ENCODE measurements at places on chromosomes 13 and 19.

GRCh38 chr19:533364-534058 is 2.0 kb downstream of the CDC34 start:
- no peak for DNase-seq

DNA sequence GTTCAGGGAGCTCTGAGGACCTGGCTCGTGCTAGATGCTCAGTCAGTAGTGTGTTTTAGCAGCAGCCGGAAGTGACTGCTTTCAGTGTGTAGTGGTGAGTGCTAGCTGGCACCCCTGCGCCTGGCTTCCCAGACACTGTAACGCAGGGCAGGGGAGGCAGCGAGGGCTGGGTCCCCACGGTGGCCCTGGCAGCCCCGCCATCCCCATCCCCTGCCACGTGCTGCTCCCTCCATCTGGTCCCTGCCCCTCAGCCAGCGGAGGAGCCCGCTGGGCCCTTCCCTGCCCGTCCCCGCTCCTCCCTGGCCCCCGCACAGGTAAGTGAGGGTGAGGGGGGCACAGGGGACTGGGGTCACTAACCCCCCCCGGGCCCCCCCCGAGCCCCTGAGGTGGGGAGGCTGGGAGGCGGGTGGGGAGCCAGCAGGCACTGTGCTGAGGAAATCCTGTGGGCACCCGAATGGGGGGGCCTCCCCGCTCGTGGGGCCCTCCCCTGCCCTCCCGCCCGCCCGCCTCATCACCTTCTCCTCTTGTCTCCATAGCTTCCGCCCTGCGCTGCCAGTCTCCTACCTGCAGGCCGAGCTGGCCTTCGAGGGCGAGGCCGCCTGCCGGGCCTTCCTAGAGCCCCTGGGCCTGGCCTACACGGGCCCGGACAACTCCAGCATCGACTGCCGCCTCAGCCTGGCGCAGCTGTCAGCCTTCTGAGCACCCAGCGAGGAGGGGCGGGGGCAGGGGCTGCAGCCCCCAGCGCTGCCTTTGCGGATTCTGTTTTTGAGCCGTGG is 3.2 kb downstream of the LENG9 start:
- no peak for DNase-seq

- DNase-seq: no peak
Observed at GRCh38 chr13:22196777-22197176, 525.9 kb downstream of the FGF9 start.

DNA sequence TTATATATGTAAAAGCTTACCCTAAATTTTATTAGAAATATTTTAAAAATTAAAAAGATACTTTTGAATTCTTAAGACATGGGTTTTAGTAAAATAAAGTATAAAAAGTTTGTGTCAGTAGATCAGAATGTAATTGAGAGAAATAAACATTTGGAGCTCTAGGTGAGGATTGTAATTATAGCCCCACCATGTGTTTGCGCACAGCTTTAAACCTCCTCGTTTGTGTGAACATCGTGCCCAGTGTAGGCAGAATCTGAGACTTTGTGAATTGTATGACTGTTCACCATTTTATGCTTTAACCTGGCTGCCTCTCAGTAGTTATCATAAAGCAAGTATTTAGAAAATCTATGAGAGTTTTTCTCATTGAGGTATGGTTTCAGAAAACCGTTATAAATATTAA is 29.1 kb downstream of the CUL4A start:
- DNase-seq: peak; percentile 21

DNA sequence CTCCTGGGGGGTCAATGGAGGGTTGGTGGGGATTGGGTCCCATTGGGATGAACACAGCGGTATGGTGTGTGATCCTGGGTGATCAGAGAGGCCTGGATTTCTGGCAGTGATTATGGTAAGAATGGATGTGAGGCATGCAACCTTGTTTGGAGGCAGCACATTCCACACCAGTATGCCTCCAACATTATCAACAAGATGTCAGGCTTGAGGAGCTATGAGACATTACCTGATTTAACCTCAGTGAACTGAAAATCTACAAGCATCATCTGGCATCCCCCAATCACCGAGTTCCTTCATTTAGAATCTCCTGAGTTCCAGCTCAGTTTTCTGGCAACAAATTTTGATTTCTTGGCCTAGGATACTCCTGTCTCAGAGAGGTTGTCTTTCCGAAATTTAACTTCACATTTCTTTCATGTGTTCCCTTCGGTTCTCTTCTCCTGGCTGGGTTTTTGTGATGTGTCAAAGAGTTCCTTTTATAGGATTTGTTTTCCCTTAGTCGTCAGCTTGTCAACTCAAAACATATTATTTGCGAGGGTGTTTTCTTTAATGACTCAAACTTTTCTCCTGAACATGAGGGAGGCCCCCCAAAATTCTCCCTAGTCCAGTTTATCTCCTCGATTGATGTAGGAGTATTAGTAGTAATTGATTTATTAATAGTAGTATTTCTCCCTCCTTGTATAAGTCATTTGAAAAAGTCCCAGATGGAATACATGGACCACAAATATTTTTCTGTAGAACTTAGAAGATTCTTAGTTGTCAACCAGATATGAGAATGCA is 56.0 kb upstream of the FLT1 start:
- no peak for DNase-seq

- DNase-seq: no peak
Observed at GRCh38 chr19:50978772-50979390, 4.8 kb downstream of the KLK7 start.

GRCh38 chr13:61192826-61193225 is 222.8 kb downstream of the PCDH20 start:
- no peak for DNase-seq

DNA sequence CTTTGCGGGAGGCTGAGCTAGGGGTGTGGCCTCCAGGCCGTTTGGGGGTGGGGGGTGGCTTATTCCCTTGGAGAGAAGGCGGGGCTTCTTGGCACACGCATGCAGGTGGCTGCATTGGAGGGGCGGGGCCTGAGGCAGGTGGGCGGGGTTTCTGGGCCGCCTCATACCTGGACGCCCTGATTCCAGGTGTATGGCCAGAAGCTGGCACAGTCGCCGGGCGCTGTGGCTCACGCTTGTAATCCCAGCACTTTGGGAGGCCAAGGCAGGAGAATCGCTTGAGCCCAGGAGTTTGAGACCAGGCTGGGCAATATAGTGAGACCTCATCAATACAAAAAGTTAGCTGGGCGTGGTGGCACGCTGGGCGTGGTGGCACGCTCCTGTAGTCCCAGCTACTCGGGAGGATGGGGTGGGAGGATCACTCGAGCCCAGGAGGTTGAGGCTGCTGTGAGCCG is 7.8 kb downstream of the ABCA7 start:
- DNase-seq: no peak

DNA sequence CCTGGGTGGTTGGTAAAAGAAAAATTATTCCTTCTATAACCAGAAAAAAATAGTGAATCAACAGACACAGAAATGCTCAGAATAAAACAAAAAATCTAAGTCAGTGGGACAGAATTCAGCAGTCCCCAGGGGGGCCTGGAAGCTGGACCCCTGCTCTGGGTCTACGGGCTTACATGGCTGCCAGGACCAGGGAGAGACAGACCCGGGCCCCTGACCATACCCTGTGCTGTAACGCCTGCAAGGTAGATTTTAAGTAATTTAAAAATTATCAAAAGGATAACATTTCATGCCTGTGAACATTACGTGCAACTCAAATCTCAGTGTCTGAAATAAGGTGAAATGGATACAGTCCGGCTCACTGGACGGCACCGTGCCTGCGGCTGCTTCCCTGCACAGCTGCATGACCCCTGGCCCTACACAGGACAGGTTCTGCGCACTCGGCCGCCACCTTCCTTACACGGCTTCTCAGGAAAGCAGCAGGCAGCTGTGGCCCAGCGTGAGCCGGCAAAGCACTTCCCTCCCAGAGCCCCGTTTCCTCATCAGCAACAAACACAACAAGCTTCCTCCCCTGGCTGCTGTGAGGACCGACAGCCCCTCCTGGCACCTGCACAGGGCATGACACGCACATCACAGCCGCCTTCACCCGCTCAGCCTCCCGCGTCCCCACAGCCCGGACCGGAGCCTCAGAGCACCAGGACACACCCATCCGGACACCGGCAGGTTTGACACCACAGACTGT is 22.2 kb downstream of the RASA3 start:
- no peak for DNase-seq

DNA sequence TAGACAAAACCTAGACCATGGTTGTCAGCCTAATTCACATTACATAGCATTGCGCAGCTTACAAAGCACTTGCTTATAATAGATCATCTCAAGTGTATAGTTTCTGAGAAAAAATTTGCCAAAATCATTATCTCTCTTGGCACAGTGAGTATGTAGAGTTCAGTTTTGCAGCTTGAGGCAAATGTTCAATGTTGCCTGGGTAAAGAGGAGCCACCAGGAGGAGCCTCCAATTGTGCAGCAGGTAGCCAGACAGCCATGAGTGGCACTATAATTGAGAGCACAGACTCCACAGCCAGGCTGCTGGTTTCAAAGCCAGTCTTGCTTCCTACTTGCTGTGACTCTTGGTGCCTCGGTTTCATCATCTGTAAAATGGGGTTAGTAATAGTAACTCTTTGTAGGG is 24.0 kb upstream of the OLFM4 start:
- no peak for DNase-seq

DNA sequence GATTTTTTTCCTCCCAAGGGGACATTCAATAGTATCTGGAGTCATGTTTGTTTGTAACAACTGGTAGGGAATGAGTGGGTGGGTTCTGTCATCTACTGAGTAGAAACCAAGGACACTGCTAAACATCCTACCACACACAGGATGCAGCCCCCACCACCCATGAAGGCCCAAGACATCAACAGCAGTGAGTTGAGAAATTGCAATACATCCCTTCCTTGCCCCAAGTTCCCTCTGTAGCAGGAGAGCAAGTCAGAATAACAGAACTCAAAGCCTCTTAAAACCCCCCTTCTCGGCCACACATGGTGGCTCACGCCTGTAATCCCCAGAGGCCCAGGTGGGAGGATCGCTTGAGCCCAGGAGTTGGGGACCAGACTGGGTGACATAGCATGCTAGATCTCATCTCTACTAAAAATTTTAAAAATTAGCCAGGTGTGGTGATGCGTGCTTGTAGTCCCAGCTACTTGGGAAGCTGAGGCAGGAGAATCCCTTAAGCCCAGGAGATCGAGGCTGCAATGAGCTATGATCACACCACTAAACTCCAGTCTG is 2.4 kb upstream of the CYP2F1 start:
- DNase-seq: no peak

GRCh38 chr13:42177189-42177588 is 94.8 kb upstream of the AKAP11 start:
- DNase-seq: no peak

- DNase-seq: no peak
Observed at GRCh38 chr19:39817888-39818561, 15.9 kb downstream of the DYRK1B start.

DNA sequence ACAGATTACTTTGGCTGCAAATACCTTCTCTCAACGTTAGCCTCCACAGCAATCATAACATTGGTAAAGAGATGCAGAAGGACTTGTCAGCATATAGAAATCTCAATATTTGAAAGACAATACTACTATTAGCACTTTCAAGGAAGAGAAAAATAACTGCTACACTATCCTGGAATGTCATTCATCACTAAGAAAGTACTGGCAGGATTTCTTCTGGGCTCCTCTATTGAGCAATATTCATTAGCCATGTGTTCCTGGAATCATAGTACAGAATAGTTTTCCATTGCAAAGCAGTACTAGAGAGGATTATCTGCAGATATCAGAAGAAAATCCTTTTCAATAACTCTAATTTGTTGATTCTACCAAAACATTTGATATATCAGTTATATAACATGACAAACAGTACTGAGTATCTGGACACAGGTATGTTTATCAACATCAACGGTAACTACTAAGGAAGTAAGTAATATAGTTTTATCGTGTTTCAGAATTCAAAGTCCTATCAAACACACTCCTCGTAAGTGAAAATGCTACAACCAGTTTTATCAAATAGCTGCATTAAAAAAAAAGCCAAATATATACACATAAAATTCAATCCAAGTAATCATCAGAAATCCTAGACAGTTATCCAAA is 27.3 kb downstream of the INTS6 start:
- DNase-seq: peak; percentile 40

DNA sequence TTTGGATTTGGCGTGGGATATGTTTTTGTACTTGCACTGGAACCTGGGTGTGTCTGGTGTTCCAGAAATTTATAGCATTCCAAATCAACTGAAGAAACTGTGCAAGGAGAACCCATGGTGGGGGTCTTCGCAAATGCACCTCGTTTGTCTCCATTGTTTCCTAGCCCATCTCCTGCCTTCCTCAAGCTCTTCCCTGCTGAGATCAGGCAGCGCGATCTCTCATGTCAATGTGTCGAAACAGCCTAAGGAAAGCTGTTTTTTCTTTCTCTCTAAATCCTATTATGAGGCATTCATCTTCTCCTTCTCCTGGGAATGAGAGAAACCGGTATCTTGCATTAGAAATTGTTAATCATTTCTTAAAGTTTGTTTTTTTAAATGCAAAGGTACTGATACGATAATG is 131.0 kb downstream of the KLF5 start:
- DNase-seq: no peak

GRCh38 chr19:58584498-58585441 is 11.6 kb upstream of the MZF1 start:
- no peak for DNase-seq

GRCh38 chr13:94947392-94947791 is 235.0 kb upstream of the SOX21 start:
- no peak for DNase-seq

DNA sequence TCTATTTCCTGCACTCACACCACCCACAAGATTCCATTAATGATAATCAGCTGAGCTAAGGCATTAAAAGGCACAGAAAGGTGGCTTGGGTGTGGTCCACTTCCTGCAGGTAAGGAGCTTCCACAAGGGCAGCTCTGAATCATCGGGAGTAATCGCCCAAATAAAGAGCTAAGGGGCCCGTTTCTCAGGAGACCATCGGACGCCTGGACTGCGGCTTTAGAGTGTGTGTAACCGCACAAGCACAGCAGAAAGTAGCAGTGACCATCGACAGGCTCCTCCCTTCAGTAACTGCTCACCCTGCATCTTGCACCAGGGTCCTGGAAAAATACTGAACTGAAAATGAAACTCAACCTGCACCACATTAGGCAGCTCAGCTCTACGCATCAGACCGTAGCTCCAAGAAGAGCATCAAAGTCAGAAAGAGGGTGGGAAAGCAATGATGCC is 6.0 kb downstream of the STK24 start:
- DNase-seq: no peak

- no peak for DNase-seq
Observed at GRCh38 chr19:29375429-29376119, 150.2 kb upstream of the VSTM2B start.

GRCh38 chr13:114099191-114099590 is 33.2 kb downstream of the RASA3 start:
- DNase-seq: peak; percentile 97

GRCh38 chr19:39525205-39525604 is 7.4 kb downstream of the EID2B start:
- no peak for DNase-seq

DNA sequence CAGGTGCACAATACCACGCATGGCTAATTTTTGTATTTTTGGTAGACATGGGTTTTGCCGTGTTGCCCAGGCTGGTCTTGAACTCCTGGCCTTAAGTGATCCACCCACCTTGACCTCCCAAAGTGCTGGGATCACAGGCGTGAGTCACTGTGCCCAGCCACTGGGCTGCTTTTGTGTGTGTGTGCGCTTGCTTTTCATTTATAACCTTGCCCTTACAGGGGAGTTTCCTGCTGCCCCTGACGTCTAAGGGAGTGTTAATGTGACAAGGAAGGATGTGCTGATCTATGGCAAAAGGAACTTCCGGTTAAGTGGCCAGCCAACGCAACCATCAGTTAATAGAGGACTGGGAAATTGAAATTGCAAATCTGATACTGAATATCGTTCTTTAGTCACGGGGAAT is 57.7 kb downstream of the ING1 start:
- peak; percentile 21 for DNase-seq

All from fibroblast of skin of scalp (primary cell).